ENCODE measurements at places on chromosomes 5 and 9.

DNA sequence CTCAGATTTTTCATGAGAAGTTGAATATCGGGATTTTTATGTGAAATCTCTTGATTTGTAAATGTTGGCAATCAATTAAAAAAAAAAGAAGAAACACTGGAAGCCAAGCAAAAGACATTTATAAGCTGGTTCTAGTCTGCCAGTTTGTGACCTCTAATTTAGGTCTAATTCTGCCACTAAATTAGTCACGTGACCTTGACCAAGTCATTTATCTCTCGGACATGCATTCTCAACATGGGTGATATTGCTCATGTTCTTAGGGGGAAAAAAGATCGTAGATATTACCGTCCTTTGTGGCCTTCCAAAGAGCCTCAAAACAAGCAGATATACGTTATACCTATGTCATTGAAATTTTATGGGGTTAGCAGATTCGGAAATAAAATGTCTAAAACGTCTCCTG, 52.9 kb upstream of the PTPDC1 start:
- DNase-seq: no peak

GRCh38 chr9:116083837-116084236, 69.8 kb upstream of the PAPPA start:
- no peak for DNase-seq

GRCh38 chr9:109689701-109690100, 90.3 kb upstream of the PALM2AKAP2 start:
- DNase-seq: no peak

DNA sequence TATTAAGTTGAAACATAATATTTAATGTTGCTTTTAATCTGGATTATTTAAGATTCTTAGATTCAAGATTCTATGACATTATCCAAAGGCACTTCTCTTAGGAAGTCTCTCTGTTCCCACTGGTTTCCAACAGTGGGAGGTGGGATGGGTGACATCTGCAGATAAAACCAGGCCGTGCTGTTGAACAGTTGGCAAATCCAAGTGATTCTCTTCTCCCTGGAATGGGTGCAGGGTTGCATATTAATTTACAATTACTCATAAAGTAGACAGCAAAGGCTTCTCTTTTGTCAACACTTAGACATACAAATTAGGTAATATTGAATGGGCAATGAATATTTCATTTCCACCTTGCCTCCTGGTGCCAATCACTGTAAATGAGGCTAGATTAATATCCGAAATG, 233.7 kb upstream of the IL12B start:
- no peak for DNase-seq

- no peak for DNase-seq
Measured at GRCh38 chr5:2906302-2907090, 155.0 kb upstream of the IRX2 start.

- DNase-seq: no peak
Measured at GRCh38 chr5:2136728-2137333, 254.1 kb upstream of the IRX4 start.

- no peak for DNase-seq
Measured at GRCh38 chr5:156716591-156717380, 133.3 kb upstream of the PPP1R2B start.

DNA sequence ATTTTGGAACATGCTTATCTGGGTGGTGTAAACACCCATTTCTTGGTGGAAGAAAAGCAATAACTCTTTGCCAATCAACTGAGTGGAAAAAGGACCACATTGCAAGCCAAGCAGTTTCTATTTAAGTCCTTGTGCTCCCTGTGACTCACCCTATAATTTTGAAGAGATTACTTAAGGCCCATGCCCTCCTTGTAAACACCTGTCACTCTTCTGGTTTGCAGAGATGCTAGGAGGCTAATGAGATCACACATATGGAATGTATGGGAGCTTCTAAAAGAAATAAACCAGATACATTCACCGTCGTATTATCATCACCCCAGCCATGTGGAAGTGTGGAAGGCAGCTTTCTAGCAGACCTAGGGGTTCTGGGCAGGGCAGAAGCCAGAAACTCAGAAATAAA, 337.1 kb downstream of the GADD45G start:
- DNase-seq: no peak

DNA sequence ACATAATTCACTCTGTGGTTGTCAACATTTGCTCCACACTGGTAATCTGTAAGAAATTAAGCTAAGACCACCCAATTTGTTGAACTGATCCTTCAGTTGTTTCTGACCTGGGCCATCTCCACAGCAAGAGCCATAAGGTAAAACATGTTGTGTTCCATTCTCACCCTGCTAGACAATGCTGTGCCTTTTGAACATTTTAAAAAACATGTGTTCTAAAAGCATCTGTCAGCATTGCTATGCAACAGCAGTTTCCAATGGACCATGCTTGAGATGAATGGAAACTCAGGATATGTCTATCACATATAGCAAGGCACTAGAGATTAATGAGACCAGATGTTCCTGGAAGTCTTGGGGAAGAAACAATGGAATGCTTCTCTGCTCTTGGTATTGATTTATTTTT, 455.1 kb upstream of the RGMB start:
- DNase-seq: no peak

DNA sequence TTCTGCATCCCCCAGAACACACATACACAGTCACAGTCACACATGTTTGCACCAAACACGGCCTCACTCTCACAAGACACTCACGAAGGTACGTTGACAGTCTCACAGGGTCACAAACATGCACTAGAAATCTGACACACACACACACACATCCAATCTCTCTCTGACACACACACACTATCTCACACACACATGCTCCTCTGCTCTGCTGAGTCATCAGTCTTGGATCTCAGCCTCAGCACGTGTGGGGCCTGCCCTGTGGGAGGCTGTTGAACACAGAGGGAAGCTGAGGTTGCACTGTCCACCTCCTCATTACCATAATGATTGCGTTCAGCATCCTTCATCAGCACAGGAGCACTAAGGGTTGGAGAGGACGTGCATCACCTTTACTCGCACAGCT, 188.8 kb downstream of the MTRR start:
- DNase-seq: no peak

DNA sequence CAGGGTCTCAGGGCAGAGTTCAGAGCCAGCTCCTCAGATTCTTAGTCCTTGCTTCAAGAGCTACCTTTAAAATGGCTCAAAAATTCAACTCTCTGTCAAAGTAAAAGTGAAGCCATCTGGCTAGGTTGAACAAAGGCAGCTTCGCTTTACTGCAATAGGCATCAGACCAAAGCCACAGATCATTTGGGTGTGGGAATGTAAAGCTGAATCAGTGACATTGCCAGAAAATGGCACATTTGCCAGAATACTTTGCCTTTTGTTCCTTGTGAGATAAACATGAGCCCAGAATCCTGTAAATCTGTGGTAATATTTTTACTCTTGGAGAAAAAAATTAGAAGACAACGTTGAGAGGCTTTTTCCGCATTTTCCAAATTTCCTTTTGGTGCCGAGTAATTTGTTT, 210.5 kb downstream of the PALM2AKAP2 start:
- DNase-seq: no peak

GRCh38 chr9:34413231-34413852, 36.6 kb upstream of the MYORG start:
- no peak for DNase-seq

DNA sequence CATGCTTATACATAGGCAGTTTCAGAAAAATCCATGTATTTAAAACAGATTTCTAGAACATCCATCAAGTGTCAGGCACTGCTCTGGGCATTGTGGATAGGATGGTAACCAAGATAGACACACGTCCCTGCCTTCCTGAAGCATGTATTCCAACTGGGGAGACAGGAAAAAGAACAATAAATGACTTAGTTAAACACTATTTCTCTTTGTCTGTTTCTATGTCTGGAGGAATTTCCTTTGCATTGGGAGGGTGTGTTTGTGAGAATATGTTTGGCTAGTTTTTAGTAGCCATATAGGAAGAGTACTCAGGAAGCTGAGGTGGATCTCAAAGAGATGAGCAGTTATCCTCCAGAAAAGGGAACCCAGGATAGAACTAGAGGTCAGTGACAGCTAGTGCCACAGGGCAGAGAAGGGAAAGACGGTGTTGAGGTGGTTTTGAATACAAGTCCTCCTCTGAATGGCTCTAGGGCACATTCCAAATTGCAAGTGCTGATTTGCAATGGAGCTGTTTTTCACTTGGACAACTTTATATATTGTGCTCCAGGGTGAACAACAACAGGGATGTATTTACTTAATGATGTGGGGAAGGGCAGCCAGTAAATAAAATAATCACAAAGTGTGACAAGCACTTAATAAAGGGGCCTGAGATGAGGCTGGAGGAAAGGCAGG, 144.7 kb upstream of the SHB start:
- DNase-seq: no peak

- no peak for DNase-seq
Measured at GRCh38 chr5:115838885-115839518, 2.4 kb downstream of the ATG12 start.

- no peak for DNase-seq
Measured at GRCh38 chr9:106930477-106930876, 67.5 kb downstream of the ZNF462 start.

- DNase-seq: peak; percentile 88
Measured at GRCh38 chr5:154189819-154190594, 526 bp upstream of the GALNT10 start.

DNA sequence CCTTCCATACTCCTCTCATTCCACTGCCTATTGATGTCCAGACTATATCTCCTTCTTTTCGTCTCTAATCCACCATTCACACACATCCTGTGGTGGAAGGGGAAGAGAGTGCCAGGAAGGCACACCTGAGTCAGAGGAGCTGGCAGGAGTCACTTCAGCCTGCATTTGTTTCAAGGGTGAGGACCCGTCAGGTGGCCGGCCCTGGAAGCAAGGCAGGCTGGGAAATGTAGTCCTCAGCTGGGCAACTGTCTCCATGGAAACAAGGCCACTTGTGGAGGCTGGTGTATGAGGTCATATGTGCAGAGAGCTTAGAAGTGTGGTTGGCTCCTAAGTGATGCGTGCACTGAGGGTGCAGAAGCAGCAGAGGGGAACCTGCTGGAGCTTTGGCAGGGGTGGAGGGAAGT, 278.4 kb downstream of the NSG2 start:
- no peak for DNase-seq

DNA sequence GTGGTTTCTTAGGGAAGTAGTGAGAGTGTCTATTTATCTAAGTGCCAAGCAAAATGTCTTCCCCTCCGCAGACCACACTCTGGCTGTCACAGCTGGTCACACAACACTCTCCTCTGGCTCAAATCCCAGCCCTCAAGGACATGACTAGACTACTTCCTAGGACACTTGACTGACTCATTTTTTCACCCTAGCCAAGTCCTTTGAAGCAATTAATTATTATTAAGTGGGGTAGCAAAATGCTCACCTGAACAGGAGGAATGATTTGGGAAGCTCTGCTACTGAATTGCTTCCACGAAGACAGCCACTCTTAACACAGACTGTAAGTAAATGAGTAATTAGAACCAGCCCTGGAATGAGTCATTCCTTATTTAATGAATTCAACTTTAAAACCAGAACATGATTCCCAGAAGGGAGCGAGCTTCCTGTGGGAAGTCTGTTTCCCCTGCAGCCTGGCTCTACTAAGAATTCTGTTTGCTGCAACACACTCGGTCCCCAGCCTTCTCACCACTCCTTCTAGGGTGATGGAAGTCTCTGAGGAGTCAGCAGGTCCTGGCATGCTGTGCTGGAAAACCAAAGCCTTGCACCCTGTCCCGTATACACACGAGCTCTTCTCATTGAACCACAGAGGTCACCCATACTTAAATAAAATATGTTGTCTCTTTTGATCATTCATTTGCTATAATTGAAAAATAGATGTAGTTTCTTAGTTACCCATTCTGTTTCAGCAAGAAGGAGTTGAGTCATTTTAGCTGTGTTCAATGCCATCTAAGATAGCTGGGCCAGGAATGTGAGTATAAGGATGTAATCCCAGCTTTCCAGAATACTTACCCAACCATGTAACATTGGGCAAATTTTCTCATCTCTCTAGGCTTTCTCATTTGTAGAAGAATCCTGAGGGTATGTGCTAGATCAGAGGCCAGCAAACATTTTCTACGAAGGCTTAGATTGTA, 218.6 kb upstream of the RASEF start:
- DNase-seq: no peak

GRCh38 chr9:84139296-84140070, 158.9 kb downstream of the RMI1 start:
- no peak for DNase-seq

DNA sequence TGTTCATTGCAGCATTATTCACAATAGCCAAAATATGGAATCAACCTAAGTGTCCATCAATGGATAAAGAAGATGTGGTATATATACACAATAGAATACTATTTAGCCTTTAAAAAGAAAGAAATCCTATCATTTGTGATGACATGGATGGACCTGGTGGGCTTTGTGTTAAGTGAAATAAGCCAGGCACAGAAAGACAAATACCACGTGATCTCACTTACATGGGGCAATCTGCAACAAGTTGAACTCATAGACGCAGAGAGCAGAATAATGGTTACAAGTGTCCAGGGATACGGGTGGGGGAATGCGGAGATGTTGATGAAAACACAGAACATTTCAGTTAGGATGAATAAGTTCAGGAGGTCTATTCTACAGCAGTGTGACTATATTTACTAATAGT, 66.4 kb upstream of the ALDH1B1 start:
- no peak for DNase-seq

GRCh38 chr9:116693233-116693731, 6.2 kb downstream of the TRIM32 start:
- no peak for DNase-seq
